ENCODE measurements at places on chromosomes 5 and 9. TPM values are rescaled to one million over a fixed set of nuclear protein-coding genes. Genes with fewer than 3 reads are reported as not detected.

DNA sequence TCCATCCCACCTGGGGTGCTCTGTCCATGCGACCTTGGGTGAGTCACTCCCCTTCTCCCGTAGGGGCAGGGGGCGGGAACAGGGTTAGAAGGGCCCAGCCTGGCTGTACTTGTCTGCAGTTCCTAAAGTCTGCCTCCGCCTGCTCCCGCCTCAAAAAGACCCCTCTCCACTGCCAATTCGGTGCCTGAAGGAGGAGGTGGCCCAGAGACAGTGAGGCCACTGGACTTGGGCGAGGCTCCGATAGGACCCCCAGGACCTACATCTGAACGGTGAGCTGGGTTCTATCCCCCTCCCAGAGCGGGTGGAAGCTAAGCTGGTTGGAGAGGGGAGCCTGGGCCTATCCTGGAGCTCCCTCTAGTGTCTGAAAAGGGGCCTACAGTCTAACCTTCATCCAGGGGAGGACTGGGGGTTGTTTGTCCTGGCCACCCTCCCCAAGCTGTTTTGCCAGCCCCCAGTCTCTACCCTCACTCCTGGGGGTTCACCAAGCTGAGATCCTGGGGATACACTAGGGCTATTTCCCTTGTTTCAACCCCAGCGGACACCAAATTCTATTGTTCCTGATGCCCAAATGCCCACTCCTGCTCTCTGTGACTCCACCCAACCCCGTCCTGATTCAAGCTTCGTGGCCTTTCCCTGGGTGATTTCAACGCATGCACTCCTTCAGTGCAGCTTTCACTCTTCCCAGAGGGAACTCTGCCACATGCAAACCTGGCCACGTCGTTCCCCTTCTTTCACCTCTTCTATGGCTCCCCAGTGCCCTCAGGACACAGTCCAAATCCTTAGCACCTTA, 6.1 kb upstream of the CRB2 start:
- H3K27ac ChIP-seq, result no peak overlapping the region
- H3K27me3 ChIP-seq, result no peaks in the 10 kb centered on the region
- DNase-seq, result no peak
- no peak overlapping the region for H3K4me3 ChIP-seq
- H3K4me1 ChIP-seq, result peaks cover 25% of the 10 kb centered on the region
- no peaks in the 10 kb centered on the region for H3K36me3 ChIP-seq

DNA sequence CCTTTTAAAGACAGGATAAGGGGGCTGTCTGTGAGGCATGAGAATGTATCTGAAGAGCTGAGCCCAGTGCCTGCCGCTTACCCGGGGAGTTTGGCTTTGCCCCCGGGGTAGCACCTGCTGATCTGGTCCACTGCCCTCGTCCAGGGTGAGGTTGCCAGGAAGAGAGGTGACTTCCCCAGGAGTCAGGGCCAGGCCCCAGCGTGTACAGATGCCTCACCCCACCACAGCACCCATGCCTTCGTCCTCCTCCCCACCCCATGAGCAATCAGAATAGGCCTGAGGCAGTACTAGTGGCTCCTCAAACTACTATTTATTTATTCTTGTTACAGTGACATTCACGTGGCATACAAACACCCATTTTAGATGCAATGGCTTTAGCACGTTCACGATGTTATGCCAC, 15.7 kb upstream of the AIF1L start:
- no peaks in the 10 kb centered on the region for H3K27me3 ChIP-seq
- H3K4me3 ChIP-seq, result no peak overlapping the region
- no peaks in the 10 kb centered on the region for H3K36me3 ChIP-seq
- no peaks in the 10 kb centered on the region for H3K4me1 ChIP-seq
- DNase-seq, result no peak

GRCh38 chr9:94760660-94761059, 34.2 kb downstream of the AOPEP start:
- H3K27me3 ChIP-seq, result no peaks in the 10 kb centered on the region
- H3K27ac ChIP-seq, result no peak overlapping the region
- no peak for DNase-seq
- peaks cover 19% of the 10 kb centered on the region for H3K36me3 ChIP-seq
- H3K4me1 ChIP-seq, result no peaks in the 10 kb centered on the region

The LOX gene
- total RNA-seq, result 15.0 TPM

The PLPP7 gene
- total RNA-seq, result 11.4 TPM
